Fibroblast of skin of scalp (primary cell): ENCODE measurements at places on chromosomes 1 and 21.

DNA sequence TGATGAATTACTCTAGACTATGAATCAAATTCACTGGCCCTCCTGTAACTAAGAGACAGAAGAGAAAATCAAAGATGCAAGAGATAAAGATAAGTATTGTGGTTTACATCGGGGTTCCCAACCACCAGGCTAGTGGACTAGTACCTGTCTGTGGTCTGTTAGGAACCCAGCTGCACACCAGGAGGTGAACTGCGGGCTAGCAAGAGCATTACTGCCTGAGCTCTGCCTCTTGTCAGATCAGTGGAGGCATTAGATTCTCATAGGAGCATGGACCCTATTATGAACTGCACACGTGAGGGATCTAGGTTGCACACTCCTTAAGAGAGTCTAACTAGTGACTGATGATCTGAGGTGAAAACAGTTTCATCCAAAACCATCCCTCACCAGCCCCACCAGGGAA lies 58.9 kb upstream of the DUSP10 start:
- DNase-seq, result no peak

- no peak for DNase-seq
Observed at GRCh38 chr1:158255656-158256055, 1.4 kb downstream of the CD1A start.

DNA sequence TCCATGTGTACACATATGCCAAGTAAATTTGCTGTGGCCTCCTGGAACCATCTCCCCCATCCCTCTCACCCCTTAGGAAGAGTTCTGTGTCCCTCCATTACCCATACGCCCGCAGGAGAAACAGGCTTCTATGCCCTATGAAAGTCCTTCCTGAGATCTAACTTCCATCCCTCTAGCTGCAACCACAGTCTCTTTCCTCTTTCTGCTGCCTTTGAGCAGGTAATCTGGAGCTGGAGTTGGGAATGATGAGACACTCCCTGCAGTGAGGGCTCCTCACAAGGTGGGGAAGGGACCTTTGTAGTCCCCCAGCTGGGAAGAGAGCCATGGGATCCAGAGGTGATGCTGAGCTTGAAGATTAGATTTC lies 2.0 kb upstream of the KCNQ4 start:
- no peak for DNase-seq

DNA sequence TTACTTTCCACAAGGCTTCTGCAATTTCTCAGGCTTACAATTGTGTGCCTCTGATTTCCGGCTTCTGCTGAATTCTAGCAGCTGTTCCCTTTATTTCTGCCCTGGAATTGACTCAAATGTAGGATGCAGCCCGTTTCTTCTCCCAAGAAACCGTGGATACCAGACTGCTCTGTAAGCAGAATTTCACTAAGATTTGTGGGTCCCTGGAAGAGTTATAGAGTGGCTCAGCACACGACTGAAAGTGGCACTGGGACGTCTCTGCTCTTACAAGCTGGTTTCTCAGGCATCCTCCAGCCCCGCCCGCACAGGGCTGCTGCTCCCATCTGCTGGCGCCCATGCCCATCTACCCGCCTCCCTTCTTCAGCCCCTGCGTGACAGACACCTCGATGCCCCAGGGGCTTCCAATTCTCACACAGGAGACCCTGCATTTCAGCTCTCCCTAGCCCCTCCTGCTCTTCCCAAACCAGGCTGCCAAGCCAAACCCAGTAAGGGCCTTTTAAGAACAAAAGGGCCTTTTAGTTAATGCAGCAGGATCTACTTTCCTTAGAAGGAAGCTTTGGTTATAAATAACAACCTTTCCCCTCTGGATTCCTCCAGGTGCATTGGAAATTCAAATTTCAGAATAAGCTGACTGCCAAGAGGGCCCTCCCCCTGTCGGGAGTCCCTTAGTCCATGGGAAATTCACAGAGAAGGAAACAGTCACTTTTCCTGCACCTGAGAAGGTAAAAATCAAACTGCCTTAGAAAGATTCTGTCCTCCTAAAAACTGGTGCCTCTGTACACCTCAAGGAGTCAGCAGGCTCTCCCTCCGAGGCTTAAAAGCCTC lies 45.4 kb upstream of the TENT5B start:
- no peak for DNase-seq

DNA sequence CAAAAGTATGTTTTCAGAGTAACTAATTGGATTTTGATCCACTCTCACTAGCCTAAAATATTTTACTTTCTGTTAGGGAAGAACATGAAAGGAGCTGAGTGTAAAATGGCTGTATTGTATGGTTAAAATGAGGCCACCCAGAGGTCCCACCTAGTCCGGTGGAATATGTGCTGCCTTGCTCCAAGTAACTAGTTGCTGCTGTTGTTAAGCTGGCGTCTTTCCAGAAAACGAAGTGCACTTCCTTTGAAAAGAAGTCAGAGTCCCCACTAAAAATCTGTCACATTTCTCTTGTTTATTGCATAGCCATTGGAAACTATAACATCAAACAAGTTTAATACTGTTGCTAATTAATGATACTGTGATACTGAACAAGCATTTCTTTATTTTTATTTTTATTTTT lies 3.2 kb downstream of the SLC25A33 start:
- DNase-seq, result peak; percentile 43

GRCh38 chr1:91502672-91503184 lies 2.1 kb downstream of the CDC7 start:
- peak; percentile 64 for DNase-seq

- no peak for DNase-seq
Observed at GRCh38 chr1:243964915-243965314, 86.2 kb upstream of the ZBTB18 start.

- DNase-seq, result no peak
Observed at GRCh38 chr1:59046730-59047157, 250.2 kb upstream of the FGGY start.

- no peak for DNase-seq
Observed at GRCh38 chr1:90800012-90800717, 83.1 kb upstream of the BARHL2 start.

DNA sequence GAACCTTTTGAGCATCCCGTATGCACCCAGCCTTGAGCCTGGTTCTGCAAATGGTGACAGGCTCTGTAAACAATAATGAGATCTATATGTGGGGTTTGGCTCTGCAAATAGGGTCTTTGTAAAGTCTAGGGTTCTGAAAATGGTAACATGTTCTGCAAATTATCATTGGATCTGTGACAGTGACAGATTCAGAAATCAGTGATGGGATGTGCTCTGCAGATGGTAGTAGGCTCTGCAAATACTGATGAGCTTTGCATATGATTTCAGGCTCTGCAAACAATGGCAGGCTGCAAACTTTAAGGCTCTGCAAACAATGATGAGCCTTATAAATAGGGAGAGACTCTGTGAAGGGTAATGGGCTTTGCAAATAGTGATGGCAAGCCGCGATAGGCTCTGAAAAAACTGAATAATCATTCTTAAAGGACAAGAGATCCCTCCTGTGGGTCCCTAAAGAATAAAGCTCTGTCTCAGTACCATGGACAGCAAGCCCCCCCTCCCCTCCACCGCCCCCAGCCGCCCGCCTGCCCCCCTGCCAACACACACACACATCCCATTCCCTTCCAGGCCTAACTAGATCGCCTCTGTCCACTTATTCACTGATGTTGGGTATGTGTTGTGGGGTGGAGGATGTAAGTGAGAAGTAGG lies 17.7 kb upstream of the DMBX1 start:
- DNase-seq, result no peak

GRCh38 chr1:17475752-17476151 lies 36.3 kb upstream of the RCC2 start:
- DNase-seq, result no peak

GRCh38 chr1:35432231-35432630 lies 125.0 kb downstream of the KIAA0319L start:
- DNase-seq, result no peak

DNA sequence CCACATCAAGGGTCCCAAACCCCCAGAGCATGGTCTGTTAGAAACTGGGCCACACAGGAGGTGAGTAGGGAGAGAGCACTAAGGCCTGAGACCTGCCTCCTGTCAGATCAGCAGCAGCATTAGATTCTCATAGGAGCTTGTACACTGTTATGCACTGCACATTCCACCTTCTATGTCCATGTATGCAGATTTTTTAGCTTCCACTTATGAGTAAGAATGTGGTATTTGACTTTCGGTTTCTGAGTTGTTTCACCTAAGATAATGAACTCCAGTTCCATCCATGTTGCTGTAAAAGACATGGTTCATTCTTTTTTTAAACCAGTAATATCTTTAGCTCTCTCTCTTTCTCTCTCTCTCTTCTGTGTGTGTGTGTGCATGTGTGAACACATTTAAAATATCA lies 663 bp upstream of the GBP6 start:
- DNase-seq, result peak; percentile 46

GRCh38 chr1:29193879-29194455 lies 12.3 kb upstream of the SRSF4 start:
- no peak for DNase-seq

GRCh38 chr1:234478152-234478480 lies 863 bp downstream of the TARBP1 start:
- DNase-seq, result no peak

- no peak for DNase-seq
Observed at GRCh38 chr1:183773482-183774274, 31.2 kb upstream of the RGL1 start.

DNA sequence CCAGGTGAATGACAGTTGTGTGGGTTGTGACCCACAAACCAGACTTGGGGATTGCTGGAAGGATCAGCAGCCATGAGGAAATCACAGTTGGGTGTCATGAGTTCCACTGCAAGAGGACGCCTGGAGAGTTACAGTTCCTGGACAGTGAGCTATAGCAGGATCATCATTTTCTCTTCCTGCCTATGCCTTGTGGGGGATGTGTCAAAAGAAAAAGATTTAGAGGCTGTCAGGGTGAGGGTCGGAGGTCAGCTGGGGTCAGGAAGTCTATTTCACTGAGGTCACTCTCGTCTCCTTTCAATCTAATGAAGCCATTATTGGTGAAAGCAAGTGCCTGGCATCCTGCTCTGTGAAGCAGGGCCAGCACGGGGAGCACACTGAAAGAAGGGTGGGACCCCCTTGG lies 7.0 kb upstream of the LIN28A start:
- no peak for DNase-seq

GRCh38 chr1:158329733-158330132 lies 1.6 kb downstream of the CD1B start:
- no peak for DNase-seq

- DNase-seq, result peak; percentile 67
Observed at GRCh38 chr1:211323156-211324063, 3.2 kb upstream of the TRAF5 start.

DNA sequence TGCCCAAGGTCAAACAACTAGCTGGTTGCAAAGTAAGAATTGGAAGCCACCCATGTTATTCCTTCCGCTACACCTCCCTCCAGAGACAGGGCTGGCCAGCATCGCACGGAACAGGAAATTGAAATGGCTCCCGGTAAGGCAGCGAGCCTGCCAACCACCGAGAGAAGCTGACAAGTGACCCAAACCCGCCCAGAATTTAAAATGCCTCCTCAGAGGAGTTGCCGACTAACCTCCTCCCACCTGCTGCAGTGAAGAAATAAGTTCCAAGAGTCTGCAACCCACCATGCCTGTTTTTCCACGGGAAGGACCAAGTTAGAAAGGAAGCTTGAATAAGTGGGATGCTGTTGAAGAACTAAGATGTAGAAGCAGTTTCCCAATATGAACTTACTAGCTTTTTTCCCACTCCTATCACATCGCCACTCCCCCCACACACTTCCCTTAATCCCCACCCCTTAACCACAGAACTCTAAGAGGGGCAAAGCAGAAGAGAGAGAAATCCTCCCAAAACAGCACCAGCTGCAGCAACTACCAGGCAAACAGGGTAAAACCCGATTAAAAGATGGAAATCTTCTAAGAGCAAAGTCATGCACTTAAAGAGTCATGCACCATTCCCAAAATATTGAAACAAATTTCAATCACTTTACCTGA lies 78.6 kb downstream of the TIAM1 start:
- DNase-seq, result no peak

GRCh38 chr1:161982917-161983316 lies 40.8 kb downstream of the OLFML2B start:
- DNase-seq, result no peak

DNA sequence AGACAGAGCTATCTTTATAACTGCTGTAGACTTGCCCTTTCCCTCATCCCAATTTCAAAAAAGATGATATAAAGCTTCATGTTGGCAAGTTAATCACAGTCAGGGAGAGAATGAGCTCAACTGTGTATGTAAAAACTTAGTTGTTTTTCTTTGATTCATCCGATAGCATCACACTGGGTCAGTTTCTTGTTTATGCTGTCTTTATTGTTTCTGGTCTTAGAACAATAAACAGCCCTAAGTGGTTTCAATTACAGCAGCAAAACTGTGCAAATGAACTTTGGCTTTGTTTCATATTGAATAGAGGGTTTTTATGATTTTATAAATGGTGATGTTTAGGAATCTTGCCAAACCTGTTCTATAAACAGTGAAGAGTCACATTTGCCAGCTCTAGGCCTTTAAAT lies 423.8 kb upstream of the CXADR start:
- DNase-seq, result no peak

- DNase-seq, result peak; percentile 62
Observed at GRCh38 chr1:87942165-87942564, 613.5 kb downstream of the LMO4 start.

DNA sequence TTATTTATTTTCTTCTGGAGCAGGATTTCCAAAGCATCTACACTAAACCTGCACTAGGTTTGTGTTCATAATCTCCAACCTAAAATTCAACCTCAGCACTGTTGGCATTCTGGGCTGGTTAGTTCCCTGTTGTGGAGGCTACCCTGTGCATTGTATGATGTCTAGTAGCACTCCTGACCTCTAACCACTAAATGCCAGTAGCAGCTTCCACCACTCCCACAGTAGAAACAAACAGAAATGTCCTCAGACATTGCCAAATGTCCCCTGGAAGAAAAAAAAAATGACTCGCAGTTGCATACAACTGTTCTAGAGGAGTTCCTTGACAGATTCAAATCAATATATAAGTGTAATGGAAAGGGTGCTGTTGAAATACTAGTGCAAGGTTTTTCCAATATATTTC lies 18.9 kb downstream of the GRIK1 start:
- DNase-seq, result no peak

- no peak for DNase-seq
Observed at GRCh38 chr1:183873642-183874041, 68.7 kb downstream of the RGL1 start.

DNA sequence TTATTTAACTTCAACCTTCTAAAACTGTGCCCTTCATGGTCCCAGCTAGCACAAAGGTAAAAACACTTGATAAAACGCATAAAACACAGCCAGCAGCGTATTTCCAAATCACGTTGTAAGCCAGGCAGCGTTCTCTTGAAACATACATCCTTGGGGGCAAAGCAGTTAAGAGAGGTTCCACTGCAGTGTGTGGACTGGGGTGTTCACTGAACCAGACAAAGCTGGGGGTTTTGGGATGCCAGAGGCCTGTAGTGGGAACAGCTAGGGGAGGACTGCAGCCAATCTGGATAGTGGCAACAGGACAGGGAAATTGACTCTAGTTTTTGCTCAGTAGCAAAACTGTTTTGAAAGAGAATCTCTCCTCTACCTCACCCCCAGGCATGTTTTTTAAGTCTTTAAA lies 21.5 kb upstream of the ATP5PO start:
- DNase-seq, result no peak

- no peak for DNase-seq
Observed at GRCh38 chr1:198178615-198179014, 21.8 kb downstream of the NEK7 start.

GRCh38 chr1:178364782-178365181 lies 132.0 kb downstream of the CLEC20A start:
- no peak for DNase-seq
